ENCODE measurements at places on chromosomes 7 and 10.

- no peak for DNase-seq
Measured at GRCh38 chr10:59322131-59322530, 40.2 kb downstream of the FAM13C start.

DNA sequence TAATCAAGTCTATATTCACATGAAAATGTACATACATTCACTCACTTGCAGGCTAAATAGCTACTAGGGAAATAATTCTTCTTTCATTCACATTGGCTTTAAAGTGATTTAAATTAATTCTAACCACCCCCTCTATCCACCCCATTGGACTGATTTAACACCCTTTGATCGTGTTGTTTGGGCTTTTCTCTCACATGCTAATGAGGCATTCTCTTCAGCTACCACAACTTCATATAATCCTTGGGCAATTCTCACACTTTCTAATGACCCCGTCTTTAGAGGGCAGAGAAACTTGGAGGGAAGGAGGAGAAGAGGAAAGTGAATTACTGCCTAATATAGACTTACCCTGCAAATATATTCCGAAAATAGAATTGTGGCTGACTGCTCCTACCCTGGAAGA, 24.6 kb downstream of the GRM3 start:
- DNase-seq = no peak

DNA sequence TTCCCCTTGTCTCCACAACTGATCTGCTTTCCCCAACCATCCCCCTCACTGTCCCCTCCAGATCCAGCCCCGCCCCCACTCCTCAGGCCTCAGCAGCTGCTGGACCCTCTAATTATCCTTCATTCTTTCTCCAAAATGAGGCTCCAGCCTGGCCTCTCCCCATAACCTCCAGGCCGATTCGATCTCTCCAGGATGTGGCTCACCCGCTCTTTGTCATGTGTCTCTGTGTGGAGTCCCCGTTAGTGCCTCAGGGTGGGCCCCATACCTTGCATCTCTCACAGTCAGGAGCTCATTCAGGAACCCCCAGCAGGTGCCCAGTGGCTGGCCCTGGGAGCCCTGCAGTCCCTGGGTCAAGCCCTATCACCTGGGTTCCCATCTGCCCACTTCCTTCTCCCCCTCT, 1.3 kb downstream of the PILRA start:
- no peak for DNase-seq

DNA sequence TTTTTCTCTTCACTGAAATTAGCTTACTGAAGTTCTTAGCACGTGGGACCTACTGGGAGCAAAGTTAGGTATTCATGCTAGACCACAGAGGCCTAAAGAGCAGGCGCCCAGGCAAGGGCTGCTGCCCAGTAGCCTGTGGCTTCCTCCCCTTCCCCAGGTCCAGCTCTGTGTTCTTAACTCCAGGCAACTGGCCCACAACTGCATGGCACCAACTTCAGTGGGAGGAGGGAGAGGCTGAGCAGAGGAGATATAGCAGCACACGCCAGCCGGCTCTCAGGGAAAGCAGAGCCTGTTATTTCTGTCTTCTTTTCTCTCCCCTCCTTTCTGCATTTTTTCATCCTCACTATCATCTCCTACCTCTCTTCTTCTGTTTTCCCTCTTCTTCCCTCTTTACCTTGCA, 67.4 kb downstream of the PCGF5 start:
- no peak for DNase-seq

DNA sequence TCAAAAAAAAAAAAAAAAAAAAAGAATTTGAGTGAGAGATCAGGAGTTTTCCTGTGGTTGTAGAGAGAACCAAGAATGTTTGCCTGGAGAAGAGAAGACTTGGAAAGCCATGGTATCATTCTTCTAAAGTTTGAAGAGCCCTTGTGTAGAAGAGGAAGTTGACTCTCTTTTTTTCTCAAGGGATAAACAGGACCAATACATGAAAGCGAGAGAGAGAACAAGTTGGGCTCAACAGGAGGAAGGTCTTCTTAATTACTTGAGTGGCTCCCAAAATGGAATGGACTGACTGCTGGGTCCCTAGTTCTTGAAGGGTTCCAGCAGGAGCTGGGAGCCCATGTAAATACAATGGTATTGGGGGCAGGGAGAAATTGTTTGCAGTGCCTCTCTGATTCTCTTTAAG, 173.3 kb upstream of the ADO start:
- no peak for DNase-seq
